ENCODE measurements at places on chromosomes 7 and 10. TPM values are rescaled to one million over a fixed set of nuclear protein-coding genes. Genes with fewer than 3 reads are reported as not detected.

PPIF gene
- total RNA-seq, result 34.4 TPM

SPDYE18 gene
- total RNA-seq, result 0.44 TPM

TEX36 gene
- not detected for total RNA-seq

OPTN gene
- 45.0 TPM for total RNA-seq

PROSER2 gene
- 2.1 TPM for total RNA-seq

NEUROD6 gene
- not detected for total RNA-seq

ARMC3 gene
- not detected for total RNA-seq

LRRC18 gene
- total RNA-seq, result not detected

TES gene
- total RNA-seq, result 35.6 TPM

SKAP2 gene
- total RNA-seq, result 12.0 TPM

SEM1 gene
- 17.3 TPM for total RNA-seq

SGMS1 gene
- 32.6 TPM for total RNA-seq

OGA gene
- 50.9 TPM for total RNA-seq

PRXL2A gene
- total RNA-seq, result 13.2 TPM

MDFIC gene
- total RNA-seq, result 30.7 TPM

LARP4B gene
- total RNA-seq, result 23.2 TPM

SMNDC1 gene
- 8.1 TPM for total RNA-seq

SUN3 gene
- total RNA-seq, result not detected
